ENCODE measurements at places on chromosomes 16 and 17.
A peak's percentile ranks its signal among the peaks of the same experiment; 100 is the strongest.

DNA sequence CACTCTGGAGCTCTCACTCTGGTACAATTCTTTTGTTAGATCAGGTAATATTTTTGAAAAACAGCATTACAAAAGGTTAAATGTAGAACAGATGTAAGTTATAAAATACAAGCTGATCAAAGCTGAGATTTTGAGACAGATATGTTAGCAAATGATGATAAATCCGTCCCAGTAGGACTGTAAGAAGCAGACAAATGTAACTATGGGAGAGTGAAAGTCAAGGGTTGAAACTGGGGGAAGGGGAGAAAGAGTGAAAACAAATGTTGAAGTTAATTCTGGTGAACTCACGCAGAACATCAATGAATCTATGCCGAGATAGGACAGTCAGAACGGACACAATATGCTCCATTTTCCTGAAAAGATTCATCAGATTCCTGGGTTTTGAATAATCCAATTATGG lies 298.9 kb upstream of the IRX5 start:
- DNase-seq: no peak

- DNase-seq: no peak
Observed at GRCh38 chr17:77634710-77635109, 323.8 kb upstream of the TNRC6C start.

DNA sequence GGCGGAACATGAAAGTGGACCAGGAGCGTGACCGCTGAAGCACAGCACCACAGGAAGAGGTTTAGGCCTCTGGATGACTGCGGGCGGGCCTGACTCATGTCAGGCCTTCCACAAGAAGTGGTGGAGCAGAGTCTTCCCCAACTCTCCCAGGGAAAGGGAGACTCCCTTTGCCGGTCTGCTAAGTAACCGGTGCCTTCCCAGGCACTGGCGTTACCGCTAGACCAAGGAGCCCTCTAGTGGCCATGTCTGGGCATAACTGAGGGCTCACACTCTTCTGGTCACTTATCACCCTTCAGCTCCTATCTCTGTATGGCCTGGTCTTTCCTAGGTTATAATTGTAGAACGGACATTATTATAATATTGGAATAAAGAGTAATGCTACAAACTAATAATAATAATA lies 1931.9 kb downstream of the TP53TG3F start:
- peak; percentile 54 for DNase-seq

DNA sequence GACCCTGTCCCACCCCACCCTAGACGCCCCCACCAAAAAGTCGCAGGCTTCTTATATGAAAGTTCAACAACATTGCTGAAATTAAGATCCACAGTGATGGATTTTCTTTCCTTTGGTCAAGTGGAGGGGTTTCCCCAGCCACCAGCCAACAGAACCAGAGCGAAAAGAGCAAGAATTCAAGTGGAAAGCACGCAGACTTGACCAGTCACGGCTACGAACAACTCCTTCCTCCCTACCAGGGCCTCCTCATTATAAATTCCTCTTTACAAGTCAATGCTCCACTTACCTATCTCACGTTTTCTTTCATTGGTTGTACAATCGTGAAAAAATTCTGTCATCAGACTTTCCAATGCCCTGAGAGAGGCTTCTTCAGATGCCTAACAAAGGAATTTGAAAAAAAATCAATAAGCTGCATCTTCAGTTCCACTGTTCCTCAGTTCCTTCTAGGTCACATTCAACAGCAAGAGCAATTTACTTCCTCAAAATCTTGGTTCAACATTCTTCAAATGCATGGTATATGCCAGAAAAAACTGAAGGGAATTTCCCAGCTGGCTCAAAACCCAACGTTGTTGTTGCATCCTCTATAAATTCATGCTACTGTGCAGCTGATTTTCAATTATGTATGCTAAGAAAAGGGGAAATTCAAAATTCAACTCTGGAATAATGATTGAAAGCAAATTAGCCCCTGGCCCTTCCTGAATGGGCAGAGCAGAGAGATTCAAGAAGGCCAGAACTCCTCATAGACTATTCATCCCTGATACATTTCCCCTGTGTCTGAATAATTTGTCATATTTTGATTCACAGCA lies 30.9 kb downstream of the XPO6 start:
- DNase-seq: peak; percentile 85

- no peak for DNase-seq
Observed at GRCh38 chr17:33968350-33969044, 286.6 kb upstream of the CCL2 start.

DNA sequence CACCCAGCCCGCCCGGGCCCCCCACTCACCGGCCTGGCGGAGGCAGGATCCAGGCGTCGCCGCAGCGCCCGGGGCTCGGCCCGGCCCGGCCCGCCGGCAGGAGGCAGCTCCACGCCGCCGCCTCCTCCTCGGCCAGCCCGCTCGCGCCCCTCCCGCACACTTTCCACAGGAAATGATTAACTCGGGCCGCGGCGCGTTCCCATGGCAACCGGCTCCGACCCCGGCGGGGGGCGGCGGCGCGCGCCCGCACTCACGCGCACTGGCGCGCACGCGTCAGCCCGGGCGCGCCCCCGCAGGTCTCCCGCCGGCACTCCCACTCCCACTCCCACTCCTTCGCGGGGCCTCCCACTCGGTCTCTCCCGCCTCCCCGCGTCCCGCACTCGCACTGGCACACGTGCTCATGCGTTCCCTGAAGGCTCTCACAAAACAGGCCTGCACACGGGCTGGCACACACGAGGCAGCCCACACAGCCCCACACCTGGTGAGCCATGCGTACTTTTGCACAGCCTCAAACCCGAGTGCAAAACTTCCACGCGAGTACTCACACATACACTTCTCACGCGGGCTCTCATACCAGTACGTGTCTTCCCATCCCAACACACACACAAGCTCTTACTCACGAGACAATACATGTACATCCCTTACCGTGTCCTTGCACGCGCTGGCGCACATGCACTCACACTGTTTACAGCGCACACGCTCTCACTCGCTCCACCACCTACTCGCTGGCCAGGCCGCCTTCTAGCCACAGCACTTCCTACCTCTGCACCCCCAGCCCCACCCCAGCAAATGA lies at the start of gene KIFC3:
TSS of gene KIFC3 (minus strand) at position 151 of the 793 bp plus-strand sequence. CDS start 4,248 bp downstream, outside the sequence.
- DNase-seq: peak; percentile 84

DNA sequence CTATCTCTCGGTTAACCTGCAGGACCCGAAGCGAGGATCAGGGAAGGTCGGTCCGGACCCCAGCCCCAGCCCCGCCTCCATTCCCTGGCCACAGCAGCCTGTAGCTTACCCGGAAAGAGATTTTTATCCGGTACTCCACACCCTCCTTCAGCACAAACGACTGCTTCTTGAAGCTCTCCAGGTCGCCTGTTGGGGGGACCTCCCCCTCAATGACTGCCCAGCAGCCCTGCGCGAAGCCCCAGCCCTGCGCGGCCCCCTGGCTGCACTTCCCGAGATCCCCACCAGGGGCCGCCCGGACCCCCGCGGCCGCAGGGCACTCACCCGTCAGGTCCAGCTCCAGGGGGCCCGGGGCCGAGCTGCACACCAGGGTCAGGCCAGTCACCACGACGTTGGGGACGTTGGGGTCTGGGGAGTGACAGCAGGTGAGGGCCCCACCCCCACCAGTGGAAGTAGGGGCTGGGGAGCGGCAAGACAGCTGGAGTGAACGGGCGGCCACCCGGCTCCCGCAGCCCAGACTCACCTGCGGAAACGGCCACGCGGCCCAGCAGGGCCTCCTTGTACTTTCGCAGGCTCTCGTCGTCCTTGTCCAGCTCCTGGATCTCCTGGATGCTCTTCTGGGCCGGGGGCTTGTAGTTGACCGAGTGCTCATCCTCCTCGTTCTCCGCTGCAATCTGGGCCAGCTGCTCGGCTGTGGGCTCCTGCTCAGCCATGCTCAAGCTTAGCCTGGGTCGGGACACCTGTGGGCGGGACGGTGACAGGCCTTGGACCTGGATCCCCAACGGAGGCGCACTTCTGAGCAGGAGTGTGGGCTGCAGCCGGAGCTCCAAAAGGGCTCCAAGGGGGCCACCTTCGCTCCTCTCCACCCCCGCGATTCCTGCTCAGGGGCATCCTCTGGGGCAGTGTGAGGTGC lies 1.7 kb downstream of the ARHGDIA start:
- DNase-seq: no peak

GRCh38 chr17:42016941-42017865 lies at the start of gene DNAJC7:
TSS of gene DNAJC7 (minus strand) at chr17:42017439. CDS start at chr17:42017416, 23 bp downstream.
- DNase-seq: peak; percentile 92

DNA sequence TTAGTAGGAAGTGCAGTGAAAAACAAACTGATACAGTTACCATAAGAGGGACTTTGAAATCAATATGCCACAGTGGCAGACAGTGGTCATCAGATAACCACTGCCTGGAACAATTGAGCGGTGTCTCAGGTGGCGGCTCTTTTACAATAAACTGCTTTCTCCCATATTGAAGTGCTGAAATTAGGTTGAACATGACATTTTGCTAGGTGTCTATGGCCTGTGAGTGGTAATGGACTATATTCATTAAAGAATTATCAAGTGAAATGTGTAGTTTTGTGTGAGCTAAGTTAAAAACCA lies 214.7 kb downstream of the RPTOR start:
- DNase-seq: no peak

- DNase-seq: no peak
Observed at GRCh38 chr16:27156579-27156978, 46.7 kb upstream of the KDM8 start.

GRCh38 chr17:76909971-76910760 lies 42.0 kb downstream of the MGAT5B start:
- peak; percentile 38 for DNase-seq

GRCh38 chr17:35082073-35082657 lies 18.7 kb upstream of the RFFL start:
- DNase-seq: no peak

- DNase-seq: peak; percentile 41
Observed at GRCh38 chr16:14180481-14180944, 109.4 kb downstream of the MRTFB start.

GRCh38 chr17:74610108-74610507 lies 13.4 kb downstream of the CD300E start:
- no peak for DNase-seq

All from suppressor macrophage treated with lipopolysaccharide for 1 hour (primary cell).